ENCODE measurements at places on chromosomes 1 and 21.

DNA sequence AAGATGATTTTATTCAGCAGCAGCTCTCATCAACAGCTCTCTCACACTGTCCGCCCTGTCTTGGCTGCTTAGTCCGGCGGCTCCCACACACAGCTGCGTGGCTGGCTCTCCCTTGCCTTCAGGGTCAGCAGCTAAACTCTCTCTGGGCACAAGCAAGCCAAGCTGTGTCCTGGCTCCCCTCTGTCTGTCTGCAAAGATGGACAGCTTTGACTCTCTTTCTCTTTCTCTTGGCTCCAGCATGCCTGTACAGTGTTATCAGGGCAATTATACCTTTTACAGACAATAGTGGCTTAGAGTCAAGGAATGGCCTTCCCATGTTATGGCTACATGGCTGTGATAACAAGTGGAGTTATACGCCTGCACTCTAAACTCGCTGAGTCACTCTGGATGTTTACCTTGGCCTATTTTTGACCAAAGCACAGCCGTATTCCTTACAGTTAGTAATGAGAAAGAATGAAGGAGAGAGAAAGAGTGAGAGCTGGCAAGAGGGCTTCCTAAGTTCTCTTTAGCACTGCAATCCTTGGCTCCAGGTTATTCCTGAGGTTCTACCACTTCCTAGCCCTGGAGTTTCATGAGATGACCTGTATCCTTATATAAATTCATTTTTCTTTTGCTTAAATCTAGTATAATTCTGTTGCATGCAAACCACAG is 59.9 kb upstream of the ZSWIM5 start:
- DNase-seq: no peak

GRCh38 chr1:71427066-71427465 is 346.2 kb upstream of the ZRANB2 start:
- no peak for DNase-seq

DNA sequence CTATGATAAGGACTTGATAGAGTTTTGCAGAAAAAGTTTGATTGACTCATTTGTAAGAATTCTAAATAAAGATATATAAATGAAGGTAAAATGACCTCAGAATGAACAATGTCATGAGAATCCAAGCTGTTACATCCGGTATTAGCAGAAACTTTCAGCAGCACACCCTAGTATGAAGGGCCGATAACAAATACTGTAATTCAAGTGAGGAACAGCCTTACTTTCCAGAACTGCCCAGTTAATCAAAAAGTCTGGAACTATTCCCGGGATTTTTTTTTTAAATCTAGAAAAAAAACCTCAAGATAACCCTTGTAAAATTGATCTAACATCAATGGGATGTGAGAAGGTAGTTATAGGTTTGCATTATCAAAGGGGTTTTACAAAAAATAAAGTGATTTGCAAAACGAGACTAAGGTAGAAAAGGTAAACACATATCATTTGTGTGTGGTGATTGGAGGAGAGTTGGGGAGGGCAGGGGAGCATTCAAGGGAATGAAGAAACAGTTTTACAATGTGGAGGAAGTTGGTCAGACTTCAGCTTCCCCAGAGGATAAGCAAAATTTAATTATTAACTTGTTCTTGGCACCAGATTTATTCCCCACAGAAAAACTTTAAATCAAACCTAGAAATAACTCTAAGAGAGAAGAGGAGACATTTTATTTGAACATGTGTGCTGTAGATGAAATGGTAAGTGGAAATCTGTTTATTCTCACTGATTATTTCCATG is 75.9 kb upstream of the VCAM1 start:
- no peak for DNase-seq

- DNase-seq: no peak
Observed at GRCh38 chr21:46195595-46196195, 11.4 kb upstream of the SPATC1L start.

GRCh38 chr1:204250428-204251030 is 36.7 kb upstream of the GOLT1A start:
- DNase-seq: no peak

Measured in anterior cingulate cortex (tissue), 58 donors.